T-helper 2 cell treated with Interferon-gamma antibody and Interleukin-4, amounts not matched to agents 100 ng/mL and 5 ng/mL, for 36 hours (primary cell): ENCODE measurements at places on chromosomes 2 and 18. TPM values are rescaled to one million over a fixed set of nuclear protein-coding genes. Genes with fewer than 3 reads are reported as not detected.

Gene CHST10
- 4.5 and 4.7 TPM in 2 replicates for total RNA-seq

Gene ITGB6
- not detected in 2 replicates for total RNA-seq

Gene RAB6C
- not detected in 2 replicates for total RNA-seq

Gene MAP2
- total RNA-seq = 0.05 TPM in 1 of 2 replicates, not detected in the other

Gene C2orf78
- not detected in 2 replicates for total RNA-seq

Gene FIGN
- not detected in 2 replicates for total RNA-seq

Gene SPP2
- not detected in 2 replicates for total RNA-seq

Gene ACVR1C
- 0.55 and 0.70 TPM in 2 replicates for total RNA-seq

Gene KCNE4
- total RNA-seq = not detected in 2 replicates

Gene DLGAP1
- not detected in 2 replicates for total RNA-seq

Gene WIPF1
- 372 and 373 TPM in 2 replicates for total RNA-seq

Gene INHBB
- total RNA-seq = 0.09 TPM in 1 of 2 replicates, not detected in the other

Gene E2F6
- 10.7 and 10.9 TPM in 2 replicates for total RNA-seq

Gene C1QL2
- total RNA-seq = not detected in 2 replicates
